ENCODE measurements at places on chromosomes 3 and 15. TPM values are rescaled to one million over a fixed set of nuclear protein-coding genes. Genes with fewer than 3 reads are reported as not detected.

DNA sequence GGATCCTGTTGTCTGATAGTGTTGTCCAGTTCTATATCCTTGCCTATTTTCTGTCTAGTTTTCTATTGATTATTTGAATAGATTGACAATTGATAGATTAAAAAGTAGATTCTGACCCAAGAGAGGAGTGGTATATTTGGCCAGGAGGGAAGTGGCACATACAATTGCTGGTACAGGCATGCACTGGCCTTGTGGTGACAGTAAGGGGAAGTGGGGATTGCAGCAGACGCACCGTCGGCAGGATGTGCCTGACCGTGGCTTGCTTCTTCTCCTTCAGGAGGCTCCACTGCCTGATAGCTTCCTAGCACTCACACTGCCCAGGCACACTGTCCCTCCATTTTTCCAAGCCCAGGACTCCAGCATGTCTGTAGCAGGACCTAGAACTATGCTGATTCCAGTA is 10.5 kb downstream of the GABRG3 start:
- H3K4me1 ChIP-seq: no peaks in the 10 kb centered on the region
- no peak overlapping the region for H3K27ac ChIP-seq
- H3K27me3 ChIP-seq: no peaks in the 10 kb centered on the region
- H3K36me3 ChIP-seq: no peaks in the 10 kb centered on the region

Gene C2CD4B
- total RNA-seq: not detected

GRCh38 chr15:60520013-60520824 is 41.3 kb upstream of the ICE2 start:
- peak overlapping the region; percentile 13 for H3K4me3 ChIP-seq
- H3K36me3 ChIP-seq: no peaks in the 10 kb centered on the region
- no peak overlapping the region for H3K27ac ChIP-seq
- peak; percentile 30 for DNase-seq
- peaks cover 23% of the 10 kb centered on the region for H3K4me1 ChIP-seq
- no peaks in the 10 kb centered on the region for H3K27me3 ChIP-seq

GRCh38 chr3:19945534-19945933 is 1.4 kb upstream of the RAB5A start:
- DNase-seq: no peak
- no peaks in the 10 kb centered on the region for H3K27me3 ChIP-seq
- H3K27ac ChIP-seq: no peak overlapping the region
- H3K4me1 ChIP-seq: peaks cover 13% of the 10 kb centered on the region
- H3K4me3 ChIP-seq: no peak overlapping the region

GRCh38 chr3:69509288-69509687 is 123.4 kb upstream of the FRMD4B start:
- DNase-seq: no peak
- H3K4me1 ChIP-seq: no peaks in the 10 kb centered on the region
- H3K4me3 ChIP-seq: no peak overlapping the region
- H3K27me3 ChIP-seq: no peaks in the 10 kb centered on the region

- no peak overlapping the region for H3K4me3 ChIP-seq
- peaks cover 14% of the 10 kb centered on the region for H3K4me1 ChIP-seq
- H3K27ac ChIP-seq: no peak overlapping the region
- peaks cover 7% of the 10 kb centered on the region for H3K27me3 ChIP-seq
- peaks cover 3% of the 10 kb centered on the region for H3K36me3 ChIP-seq
Observed at GRCh38 chr15:80783260-80783659, 4.1 kb downstream of the CEMIP start.

Gene ACKR4
- total RNA-seq: not detected

- no peaks in the 10 kb centered on the region for H3K27me3 ChIP-seq
- no peak overlapping the region for H3K4me3 ChIP-seq
- no peak for DNase-seq
- H3K27ac ChIP-seq: no peak overlapping the region
- no peaks in the 10 kb centered on the region for H3K4me1 ChIP-seq
Observed at GRCh38 chr3:130975251-130975650, 51.4 kb downstream of the ASTE1 start.

Gene SH2D7
- total RNA-seq: not detected

Gene GOLIM4
- total RNA-seq: 53.7 TPM

- no peak overlapping the region for H3K4me3 ChIP-seq
- no peaks in the 10 kb centered on the region for H3K36me3 ChIP-seq
- H3K27ac ChIP-seq: no peak overlapping the region
- H3K27me3 ChIP-seq: peaks cover 3% of the 10 kb centered on the region
- peaks cover 7% of the 10 kb centered on the region for H3K4me1 ChIP-seq
- DNase-seq: peak; percentile 94
Observed at GRCh38 chr3:120855665-120856437, 52.2 kb upstream of the STXBP5L start.

Gene LDHAL6B
- not detected for total RNA-seq

DNA sequence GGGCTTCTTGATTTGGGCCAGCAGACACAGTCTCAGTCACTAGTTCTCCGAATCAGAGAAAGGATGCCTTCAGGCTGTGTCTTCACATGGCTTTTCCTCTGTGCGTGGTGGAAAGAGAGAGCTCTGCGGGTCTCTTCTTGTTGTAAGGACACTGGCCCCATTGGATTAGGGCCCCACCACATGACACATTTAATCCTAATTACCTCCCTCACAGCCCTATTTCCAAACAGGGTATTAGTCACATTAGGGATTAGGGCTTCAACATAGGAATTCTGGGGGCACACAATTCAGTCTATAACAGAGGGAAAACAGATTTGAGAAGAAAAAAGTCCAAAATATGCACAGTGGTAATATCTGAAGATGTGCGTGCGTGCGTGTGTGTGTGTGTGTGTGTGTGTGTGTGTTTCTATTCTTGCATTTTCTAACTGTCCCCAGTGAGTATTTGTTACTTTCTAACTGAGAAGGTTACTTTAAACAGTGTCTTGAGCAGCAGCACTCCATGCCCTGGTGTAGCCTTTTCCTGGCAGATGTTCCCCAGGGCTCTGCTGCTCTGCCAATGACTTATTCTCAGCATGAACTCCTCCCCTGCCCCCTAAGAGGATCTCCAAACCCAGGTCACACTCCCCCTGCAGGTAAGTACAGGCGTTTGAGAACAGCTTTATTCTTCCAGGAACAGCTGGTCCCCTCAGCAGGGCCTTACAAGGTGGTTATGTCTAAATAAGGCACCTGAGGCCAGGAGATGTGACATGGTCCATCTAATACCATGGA is 72.9 kb downstream of the RPL39L start:
- no peaks in the 10 kb centered on the region for H3K27me3 ChIP-seq
- H3K36me3 ChIP-seq: no peaks in the 10 kb centered on the region
- DNase-seq: peak; percentile 16
- H3K27ac ChIP-seq: no peak overlapping the region
- H3K4me3 ChIP-seq: no peak overlapping the region

DNA sequence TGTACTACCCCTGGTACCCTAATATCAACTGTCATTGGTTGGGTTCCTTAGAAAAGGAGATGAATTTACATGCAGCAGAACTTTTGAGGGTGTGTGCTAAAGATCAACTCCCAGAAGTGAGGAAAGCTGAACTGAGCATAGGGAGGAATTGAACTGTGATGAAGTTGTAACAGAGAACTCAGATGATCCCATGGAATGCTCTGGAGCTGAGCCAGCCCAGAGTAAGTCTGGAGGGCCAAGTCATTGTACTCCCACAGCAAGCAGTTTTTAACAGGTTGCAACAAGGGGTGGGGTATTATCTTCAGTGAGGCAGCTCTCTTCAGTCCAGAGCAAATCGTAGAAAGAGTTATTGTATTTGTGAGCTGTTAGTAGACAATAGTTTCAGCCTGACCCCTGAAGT is 572.3 kb downstream of the PYDC2 start:
- H3K27me3 ChIP-seq: no peaks in the 10 kb centered on the region
- no peak overlapping the region for H3K4me3 ChIP-seq
- DNase-seq: peak; percentile 18
- H3K27ac ChIP-seq: no peak overlapping the region
- no peaks in the 10 kb centered on the region for H3K4me1 ChIP-seq

- no peaks in the 10 kb centered on the region for H3K27me3 ChIP-seq
- H3K4me3 ChIP-seq: no peak overlapping the region
Observed at GRCh38 chr3:196778755-196779154, 39.1 kb downstream of the PAK2 start.

DNA sequence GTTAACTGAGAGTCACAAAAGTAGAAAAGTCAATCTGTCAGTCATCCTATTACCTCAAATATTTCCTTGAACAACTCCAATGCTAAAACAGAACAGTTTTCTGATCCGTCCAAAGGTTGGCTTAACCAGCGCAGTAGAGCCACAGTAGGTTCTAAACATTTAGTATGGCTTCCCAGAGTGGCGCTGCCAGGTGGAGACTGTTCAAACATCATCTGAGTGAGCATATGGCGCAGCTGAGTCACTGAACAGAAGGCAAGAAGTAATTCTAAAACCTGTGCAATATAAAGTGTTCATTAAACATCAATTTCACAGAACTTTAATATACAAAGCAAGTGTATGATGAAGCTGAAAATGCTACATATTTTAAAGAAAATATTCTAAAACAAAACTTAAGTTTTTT is 19.9 kb downstream of the CIP2A start:
- H3K36me3 ChIP-seq: peaks cover 11% of the 10 kb centered on the region
- H3K4me3 ChIP-seq: no peak overlapping the region
- no peak for DNase-seq
- no peaks in the 10 kb centered on the region for H3K4me1 ChIP-seq

DNA sequence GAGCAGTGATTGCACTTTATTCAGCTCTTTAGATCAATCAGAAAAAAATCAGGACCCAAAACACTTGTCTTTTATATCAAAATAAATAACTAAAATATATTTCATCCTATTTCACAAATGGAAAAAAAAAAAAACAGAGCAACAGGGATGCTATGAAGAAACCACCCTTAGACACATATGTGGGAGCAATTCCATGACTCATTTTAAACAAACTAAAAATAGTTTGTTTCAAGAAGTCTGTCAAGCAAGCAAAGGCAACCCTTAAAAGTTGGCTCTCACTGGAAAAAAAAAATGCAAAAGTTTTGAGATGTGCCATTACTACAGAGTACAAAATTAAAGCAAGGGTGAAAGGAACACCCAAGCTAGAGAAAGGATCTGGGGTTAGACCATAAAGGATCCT is 5.7 kb downstream of the ATP13A3 start:
- H3K36me3 ChIP-seq: peaks cover 9% of the 10 kb centered on the region
- peak overlapping the region; percentile 36 for H3K4me3 ChIP-seq
- peaks cover 19% of the 10 kb centered on the region for H3K4me1 ChIP-seq
- peak overlapping the region; percentile 65 for H3K27ac ChIP-seq

- peaks cover 15% of the 10 kb centered on the region for H3K4me1 ChIP-seq
- H3K27ac ChIP-seq: no peak overlapping the region
- no peak for DNase-seq
- no peaks in the 10 kb centered on the region for H3K27me3 ChIP-seq
Observed at GRCh38 chr15:37794947-37795346, 139.5 kb upstream of the TMCO5A start.

Gene GOLGA6L1
- total RNA-seq: not detected

DNA sequence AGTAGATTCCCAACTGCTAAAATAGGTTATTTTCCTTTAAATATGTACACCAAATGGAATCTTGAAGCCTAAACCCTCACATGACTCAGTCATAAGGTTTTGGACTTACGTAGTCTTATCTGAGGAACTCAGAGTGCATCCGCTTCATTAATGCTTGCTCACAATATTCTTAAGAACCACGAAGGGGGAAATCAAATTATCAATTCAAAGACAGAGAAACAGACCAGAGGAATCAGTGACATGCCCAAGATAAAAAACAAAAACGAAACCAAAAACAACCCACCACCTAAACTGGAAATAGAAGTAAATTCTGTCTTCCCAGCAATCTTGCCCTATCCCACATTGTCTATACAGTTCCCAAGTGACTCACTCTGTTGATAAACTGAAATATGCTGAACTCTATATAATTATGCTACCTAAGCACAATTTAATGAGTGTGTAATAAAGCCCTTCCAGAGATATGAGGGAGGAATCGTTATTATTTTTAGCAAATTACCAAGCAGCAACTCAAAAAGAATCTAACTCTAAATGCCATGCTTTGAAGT is 135.4 kb upstream of the CBLB start:
- peak overlapping the region; percentile 90 for H3K27ac ChIP-seq
- H3K4me3 ChIP-seq: peak overlapping the region; percentile 56
- H3K27me3 ChIP-seq: no peaks in the 10 kb centered on the region
- peak; percentile 90 for DNase-seq
- no peaks in the 10 kb centered on the region for H3K36me3 ChIP-seq
- peaks cover 18% of the 10 kb centered on the region for H3K4me1 ChIP-seq

- H3K27ac ChIP-seq: no peak overlapping the region
- peaks cover 13% of the 10 kb centered on the region for H3K27me3 ChIP-seq
- peak overlapping the region; percentile 87 for H3K4me3 ChIP-seq
Observed at GRCh38 chr3:11720304-11720898, 76.7 kb upstream of the VGLL4 start.

DNA sequence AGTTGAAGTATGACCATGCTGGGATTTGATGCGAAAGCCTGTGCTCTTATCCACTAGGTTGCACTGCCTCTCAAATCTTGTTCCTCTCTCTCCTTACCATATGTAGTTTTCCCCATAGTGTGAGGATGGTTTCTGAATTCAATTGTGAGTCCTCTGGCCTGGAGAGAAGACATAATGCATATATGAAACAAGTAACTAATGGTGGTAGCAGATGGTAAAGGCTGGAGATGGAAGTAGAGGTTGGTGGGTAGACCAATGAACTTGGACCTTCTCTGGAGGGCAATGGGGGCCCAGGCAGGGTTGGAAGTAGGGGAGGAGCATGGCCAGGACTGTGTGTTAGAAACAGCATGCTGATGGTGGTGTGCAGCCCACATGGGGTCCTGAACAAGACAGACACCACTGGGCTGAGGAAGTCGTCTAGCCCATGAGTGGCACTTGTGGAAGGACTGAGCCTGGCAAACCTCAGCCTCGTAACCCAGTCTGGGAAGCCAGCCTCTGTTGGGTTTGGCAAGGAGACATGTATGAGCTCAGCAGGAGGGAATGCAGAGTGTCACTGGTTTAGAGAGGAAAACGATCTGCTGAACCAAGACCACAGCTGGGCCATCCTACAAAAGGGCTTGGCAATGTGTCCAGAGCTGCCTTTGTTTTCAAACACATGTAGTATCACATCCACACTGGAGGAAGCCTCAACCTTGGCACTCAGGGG is 18.5 kb upstream of the LMCD1 start:
- H3K27ac ChIP-seq: peak overlapping the region; percentile 71
- DNase-seq: peak; percentile 98
- no peaks in the 10 kb centered on the region for H3K27me3 ChIP-seq
- H3K4me3 ChIP-seq: no peak overlapping the region
- H3K36me3 ChIP-seq: no peaks in the 10 kb centered on the region

DNA sequence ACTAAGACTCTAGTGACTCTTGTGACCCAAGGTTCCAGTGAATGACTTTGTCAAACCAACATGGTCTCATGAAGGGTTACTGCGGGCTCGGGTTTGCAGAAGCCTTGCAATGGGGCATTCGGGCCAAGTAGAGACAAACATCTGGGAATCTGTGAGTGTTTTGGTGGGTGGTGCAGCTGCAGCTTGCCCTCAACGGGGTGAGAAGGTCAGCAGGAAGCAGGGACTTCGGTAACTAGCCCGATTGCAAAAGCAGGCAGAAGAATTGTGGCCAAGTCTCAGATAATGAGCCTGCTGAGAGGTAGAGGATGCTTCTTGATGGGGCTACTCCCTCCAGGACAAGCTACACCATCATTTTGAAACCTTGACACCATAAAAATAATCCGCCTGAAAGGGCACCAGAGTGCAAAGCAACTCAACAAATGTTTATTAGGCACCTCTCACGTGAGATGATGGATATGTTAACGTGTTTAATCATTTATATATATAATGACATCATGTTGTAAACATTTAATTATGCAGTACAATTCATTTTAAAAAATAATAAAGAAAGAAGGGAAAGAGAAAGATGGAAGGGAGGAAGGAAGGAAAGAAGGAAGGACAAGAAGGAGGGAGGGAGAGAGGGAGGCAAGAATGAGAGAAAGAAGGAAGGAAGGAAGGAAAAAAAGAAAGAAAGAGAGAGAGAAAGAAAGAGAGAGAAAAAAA is 263.9 kb upstream of the IGF1R start:
- H3K4me1 ChIP-seq: no peaks in the 10 kb centered on the region
- H3K36me3 ChIP-seq: no peaks in the 10 kb centered on the region
- H3K4me3 ChIP-seq: no peak overlapping the region
- no peaks in the 10 kb centered on the region for H3K27me3 ChIP-seq
